Keratinocyte (primary cell): ENCODE measurements at places on chromosomes 16 and 17. TPM values are rescaled to one million over a fixed set of nuclear protein-coding genes. Genes with fewer than 3 reads are reported as not detected.

TMEM219 gene
- 48.5 to 77.2 TPM (median 64.8 TPM) in 3 replicates for polyA plus RNA-seq

ANKRD40CL gene
- not detected in 3 replicates for polyA plus RNA-seq

MYH1 gene
- polyA plus RNA-seq, result not detected in 3 replicates

CDRT15 gene
- polyA plus RNA-seq, result not detected in 3 replicates

KRTAP4-9 gene
- not detected in 3 replicates for polyA plus RNA-seq

TEDC2 gene
- polyA plus RNA-seq, result 2.4 to 2.8 TPM (median 2.7 TPM) in 3 replicates

DCAF7 gene
- polyA plus RNA-seq, result 20.6 to 51.1 TPM (median 32.6 TPM) in 3 replicates
